Right cardiac atrium (tissue), 5 donors: ENCODE measurements at places on chromosomes 7 and 10.

DNA sequence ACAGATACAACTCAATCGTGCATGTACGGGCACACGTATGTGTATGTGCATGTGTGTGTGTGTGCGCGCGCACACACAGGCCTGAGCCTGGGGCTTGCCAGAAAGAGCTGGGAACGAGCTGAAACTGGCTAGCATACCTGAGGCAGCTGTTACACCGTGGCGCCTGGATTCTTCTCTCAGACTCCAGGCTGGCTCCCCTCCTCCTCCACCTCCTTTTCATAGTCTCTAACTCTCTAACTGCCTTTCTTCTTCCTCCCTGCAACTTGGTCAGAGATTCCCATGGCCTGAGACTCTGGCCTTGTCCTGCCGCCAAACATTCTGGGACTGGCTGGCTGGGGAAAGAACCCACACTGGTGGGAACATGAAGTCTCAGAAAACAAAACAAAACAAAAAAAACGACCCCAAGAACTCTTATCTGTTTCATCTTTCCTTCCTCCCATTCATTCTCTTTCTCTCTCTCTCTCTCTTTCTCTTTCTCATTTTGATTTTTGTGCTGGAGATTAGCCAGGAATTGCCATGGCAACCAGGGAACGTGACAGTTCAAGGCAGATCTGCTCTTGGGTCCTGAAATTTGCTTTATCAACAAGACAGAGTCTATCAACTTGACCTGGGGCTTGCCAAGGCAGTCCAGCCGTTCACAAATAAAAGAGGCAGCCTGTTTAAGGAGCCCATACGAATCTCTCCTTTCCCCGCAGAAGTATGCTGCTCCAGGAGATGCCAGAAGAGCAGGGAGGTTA is 76.8 kb upstream of the SEM1 start:
- peak; percentile 70 for DNase-seq

DNA sequence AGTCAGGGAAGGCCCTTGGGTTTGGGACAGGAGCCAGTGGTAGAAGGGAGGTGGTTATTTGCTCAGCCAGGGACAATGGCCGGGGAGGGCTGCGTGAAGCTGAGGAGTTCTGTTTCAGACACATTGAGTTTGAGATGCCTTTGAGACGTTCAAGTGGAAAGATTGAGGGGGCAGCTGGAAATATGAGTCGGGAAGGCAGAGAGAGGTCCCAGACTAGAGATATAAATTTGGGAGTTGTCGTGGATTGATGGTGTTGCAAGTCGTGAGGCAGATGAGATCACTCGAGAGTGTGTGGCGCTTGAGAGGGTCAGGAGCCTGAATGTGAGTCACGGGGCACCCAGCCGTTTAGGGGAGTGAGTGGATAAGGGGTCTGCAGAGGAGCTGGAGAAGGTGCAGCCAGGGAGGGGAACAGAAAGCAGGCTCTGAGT is 73.3 kb downstream of the ZMIZ1 start:
- no peak for DNase-seq

GRCh38 chr10:97676770-97677581 is 10.1 kb downstream of the AVPI1 start:
- peak; percentile 53 for DNase-seq

DNA sequence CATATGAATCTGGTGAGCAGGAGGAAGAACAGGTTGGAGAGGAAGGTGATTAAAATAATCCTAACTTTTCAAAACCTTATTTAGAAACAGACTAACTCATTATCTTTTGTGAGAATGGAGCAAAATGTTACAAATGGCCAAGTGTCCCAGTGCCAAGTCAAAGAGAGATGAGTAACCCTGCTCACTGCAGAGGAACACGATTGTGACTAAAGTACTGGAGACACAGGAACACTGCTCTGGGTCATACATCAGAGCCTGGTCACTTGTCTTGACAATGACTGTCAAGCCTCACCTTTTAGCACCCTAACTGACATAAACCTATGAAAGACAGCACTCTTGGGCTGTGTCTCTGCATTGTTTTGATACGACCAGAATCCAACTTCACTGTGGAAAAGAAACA is 108.8 kb downstream of the SGMS1 start:
- DNase-seq: no peak

DNA sequence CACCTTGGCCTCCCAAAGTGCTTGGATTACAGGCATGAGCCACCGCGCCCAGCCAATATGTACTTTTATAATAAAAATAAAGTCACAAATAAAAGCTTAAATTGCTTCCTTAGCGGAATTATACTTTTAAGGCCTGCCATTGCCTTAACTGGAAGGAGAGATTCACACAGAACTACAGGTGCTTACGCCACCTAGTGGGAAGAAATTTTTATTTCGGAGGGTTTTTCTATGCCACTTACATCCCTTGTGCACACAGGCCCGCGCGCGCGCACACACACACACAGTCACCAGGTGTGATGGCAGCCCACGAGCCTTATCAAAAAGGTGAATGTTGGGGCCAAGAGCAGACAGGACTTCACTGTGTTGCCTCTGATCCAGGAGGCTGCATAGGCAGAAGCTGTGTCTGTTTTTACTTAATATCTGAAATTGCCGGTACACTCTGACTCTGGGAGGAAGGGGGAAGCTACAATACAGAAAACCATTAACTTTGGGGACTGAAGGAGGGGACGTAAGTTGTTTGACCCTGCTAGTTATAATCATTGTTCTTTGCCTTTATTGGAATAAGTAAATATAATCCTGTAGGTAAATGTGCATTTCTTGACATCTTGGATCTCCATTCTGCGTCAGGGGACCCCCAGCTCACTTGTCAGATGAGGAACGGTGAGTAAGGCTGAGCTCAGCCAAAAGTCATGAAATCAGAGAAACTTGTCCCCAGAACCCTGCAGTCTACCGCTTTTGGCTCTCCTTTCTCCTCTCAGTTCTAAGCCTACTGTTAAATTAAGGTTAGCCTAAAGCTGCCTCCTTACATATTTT is 87.1 kb downstream of the SLC16A9 start:
- DNase-seq: no peak

DNA sequence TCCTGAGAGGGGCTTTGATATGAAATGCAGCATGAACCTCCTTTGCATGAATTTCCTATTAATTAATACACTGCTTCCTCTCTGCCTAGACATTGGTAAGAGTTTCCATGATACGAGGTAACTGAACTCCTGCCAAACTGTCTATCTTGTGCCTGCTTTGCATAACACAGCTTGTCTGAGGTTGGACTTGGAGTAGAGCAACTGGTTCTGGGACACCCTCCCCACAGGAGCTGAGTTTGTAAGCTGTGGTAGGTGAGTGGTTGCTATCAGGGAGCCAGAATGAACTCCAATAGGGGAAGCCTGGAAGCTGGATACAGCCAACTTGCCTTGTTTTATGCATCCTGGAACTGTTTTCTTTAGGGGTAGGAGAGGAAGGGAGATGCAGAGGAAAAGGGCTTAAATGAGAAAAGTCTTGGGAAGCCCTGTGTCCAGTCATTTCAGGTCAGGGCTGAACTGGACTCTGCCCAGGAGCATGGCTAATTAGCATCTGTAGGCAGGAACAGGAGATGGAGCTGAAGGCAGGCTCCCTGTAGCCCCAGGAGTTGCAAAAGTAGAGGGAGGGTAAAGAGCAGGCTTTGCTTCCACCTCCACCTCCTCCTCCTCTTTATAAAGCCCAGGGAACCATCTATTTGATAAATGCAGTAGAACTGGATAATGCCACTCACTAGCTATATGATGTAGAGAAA is 73.2 kb upstream of the GPR158 start:
- DNase-seq: no peak

DNA sequence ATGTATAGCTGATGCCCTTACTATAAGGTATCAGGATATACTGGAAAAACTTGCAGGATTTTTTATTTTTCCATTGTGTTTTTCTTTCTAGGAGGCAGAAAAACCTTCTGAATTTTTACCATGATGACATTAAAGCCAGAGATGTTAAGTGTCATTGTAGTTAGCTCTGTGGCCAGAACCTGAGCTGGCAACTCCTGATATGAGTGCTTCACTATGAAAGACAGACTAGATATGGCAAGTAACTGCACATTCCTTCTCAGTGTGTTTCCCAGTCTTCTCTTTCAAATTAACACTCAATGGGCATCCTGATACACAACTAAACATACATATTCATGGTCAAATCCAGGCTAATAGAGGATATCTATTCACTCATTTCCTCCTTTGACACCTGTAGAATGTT is 166.2 kb downstream of the CTTNBP2 start:
- DNase-seq: no peak

DNA sequence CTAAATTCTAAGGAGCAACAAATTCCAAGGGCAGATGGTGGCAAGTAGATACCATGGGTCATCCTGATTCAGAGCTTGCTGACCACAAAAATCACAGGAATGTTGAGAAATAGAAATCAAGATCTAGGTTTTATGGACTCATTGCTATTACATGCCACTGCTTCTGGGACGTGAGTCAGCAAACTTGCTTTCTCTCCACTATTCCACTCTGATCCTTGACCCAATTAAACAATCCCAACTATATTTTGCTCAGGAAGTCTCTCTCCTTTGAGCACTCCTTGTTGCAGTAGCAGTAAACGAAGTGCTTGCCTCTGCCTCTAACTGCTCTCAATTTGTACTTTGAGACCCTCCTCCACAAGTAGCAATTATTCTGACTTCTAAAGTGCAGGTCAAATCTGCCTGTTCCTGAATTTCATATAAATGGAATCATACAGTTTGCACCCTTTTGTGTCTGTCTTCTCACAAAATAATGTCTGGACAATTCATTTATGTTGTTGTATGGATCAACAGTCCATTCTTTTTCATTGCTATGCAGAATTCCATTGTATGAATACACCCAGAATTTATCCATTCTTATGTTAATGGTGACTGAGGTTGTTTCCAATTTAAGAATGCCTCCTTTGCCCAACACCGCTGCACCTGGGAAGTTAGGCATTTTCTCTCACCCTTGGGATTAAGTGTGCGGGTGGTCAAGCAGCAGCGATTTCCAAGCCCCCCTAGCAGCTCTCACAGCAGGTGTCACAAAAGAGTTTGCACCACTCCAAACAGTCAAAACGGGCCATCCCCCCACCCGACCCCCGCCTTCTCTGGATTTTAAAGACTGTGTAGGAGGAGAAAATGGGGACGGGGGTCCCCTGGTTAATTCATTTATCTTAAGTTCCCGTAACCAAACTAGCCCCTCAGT is 35.9 kb downstream of the ACSM6 start:
- no peak for DNase-seq

GRCh38 chr10:35412900-35413491 is 76.7 kb downstream of the CCNY start:
- no peak for DNase-seq

DNA sequence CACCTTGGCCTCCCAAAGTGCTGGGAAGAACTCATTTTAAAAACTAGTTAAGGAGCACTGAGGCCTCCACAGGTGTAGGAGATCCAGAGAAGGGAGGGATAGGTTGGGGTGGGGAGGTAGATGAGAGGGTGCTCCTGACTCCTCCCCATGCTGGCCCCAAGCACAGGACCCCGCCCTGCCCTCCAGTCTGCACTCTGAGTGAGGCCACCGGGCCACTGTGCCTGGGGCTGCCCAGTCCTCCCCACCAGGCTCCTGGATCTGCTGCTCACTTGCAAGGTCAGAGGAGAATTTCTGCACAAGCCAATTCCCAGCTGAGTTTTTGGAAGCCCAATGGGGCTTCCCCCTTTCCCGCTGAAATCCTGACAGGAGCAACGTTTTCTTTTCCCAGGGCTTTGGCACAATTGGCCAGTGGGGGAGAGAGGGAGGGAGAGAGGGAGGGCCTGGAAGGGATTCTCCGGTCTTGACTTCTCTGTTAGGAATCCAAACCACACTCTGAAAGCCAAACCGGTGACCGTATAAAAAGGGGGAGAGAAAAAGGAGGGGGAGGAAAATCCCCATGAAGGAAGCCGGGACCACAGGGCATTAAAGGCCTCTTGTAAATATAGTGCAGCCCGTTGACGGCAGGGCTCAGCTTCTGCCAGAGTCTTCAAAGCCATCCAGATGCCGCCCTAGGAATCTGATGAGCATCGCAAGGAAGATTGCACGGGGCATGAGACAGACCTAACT is 116.2 kb downstream of the SH3PXD2A start:
- DNase-seq: peak; percentile 41

DNA sequence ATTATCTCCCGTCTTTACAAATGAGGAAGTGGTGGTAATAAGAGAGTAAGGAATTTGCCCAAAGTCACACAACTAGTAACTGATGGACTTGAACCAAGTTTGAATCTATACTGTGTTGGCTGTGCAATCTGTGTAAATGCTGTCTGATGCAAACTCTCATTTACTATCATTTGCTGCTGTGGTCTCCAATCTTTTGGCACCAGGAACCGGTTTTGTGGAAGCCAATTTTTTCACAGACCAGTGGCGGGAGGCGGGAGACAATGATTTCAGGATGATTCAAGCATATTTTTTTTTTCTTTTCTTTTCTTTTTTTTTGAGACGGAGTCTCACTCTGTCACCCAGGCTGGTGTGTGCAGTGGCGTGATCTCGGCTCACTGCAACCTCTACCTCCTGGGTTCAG is 450.0 kb upstream of the FZD8 start:
- no peak for DNase-seq

GRCh38 chr10:6446711-6447110 is 133.4 kb downstream of the PRKCQ start:
- no peak for DNase-seq

GRCh38 chr7:79781716-79782115 is 328.2 kb upstream of the MAGI2 start:
- no peak for DNase-seq

DNA sequence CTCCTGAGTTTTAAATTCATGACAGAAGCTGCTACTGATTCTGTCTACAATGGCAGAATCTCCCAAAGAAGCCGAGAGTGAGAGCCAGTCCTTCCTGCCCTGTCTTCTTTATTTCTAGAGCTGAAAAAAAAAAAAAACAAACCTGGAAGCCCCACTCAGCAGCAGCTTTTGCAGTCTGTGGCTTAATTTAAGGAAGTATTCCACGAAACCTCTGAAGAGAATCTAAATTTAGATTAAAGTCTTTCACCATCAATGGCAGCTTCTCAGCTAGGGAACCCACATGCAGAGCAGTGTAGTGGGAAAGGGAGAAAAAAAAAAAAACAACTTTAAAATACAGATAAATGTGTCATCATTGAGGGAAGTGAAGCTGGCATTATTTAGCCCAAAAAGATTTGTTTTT is 23.4 kb downstream of the SMURF1 start:
- no peak for DNase-seq
